NCI-H1417 (cell line): ENCODE measurements at places on chromosomes 2 and 18.

GRCh38 chr18:51716277-51716676, 518.8 kb upstream of the MEX3C start:
- DNase-seq, result no peak

GRCh38 chr18:46148810-46149209, 44.6 kb downstream of the HAUS1 start:
- peak; percentile 28 for DNase-seq

DNA sequence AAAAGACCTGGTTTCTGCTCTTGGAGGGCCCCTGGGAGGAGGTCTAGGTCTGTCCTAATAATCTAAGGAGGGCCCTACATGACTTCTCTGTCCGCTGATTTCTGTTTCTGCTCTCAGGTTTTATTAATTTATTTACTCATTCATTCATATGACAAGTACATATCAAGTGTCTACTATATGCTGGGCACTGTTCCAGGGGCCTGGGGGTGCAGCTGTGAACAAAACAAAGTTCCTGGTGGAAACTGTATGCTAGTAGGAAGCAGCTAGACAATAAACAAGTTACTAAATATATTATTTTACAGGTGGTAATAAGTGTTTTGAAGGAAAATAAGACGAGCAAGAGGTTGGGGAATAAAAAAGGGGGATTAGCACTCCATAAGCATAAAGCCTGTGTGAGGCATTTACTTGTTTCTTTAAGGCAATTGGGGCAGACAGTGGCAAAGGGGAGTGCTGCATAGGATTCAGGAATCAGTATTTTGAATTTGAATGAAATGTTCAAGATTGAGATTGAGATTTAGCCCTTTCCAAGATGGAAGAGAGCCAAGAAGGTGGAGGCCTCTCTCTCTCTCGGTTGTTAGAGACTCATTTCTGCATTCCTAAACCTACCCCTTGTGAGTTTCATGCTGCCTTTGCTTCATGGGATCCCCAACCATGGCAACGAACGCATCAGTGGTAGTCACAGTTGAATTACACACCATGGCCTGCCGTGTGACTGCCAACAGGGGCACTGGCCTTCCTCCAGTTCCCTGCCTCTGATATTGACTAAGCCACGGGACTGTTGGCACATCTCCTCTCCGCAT, 28.3 kb downstream of the DRC1 start:
- DNase-seq, result peak; percentile 86

GRCh38 chr18:63192126-63192884, 127.3 kb downstream of the BCL2 start:
- DNase-seq, result no peak

GRCh38 chr2:19790291-19790690, 111.5 kb downstream of the TTC32 start:
- no peak for DNase-seq

DNA sequence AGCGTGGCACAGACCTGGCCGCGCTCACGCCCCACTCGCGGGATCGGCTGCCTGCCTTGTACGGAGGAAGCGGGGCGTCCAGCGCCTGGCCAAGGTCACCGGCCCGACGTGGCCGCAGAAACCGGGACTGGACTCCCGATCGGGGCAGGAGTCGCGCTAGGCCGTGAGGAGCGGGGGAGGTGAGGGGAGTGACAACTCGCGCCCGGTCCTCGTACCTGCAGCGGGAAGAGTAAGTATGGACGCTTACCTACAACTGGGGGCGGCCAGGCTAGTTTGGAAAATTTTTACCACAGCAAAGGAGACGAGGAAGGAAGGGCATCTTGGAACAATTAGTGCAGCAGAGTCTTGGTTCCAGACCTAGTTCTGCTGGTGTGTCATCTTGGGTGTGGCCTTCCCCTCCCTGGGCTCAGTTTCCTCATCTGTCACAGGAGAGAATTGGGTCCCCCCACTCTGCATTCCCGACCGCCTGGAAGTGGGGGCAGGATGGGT, 693 bp downstream of the UBE2F start:
- peak; percentile 31 for DNase-seq

DNA sequence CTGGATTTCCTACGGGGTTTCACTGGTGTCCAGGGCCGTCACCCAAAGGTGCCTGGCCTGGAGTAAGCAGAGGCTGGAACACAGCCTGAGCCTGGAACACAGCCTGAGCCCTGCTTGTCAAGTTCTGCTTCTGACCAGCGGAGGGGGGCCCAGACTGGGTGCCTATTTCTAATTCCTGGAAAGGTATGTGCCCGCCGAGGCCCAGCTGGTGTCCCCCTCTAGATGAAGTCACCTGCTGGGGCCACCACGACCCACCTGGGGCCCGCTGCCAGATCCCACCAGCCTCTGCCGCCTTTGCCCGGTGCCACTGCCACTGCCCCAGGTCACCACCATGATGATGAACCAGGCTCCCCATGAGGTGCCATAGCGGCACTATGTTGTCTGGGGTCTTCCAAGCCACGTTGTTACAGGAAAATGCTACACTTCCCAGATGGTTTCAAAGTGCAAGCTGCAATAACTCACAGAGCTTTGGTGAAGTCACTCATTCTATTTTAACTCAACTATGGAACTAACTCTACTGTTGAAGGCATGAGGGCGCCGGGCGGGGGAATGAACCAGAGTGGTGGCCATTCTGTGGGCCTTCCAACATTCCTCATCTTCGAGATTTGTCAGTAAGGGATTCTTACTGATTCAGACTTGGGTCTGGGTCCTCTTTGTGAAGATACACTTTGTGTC, 40.9 kb upstream of the LAPTM4A start:
- no peak for DNase-seq

DNA sequence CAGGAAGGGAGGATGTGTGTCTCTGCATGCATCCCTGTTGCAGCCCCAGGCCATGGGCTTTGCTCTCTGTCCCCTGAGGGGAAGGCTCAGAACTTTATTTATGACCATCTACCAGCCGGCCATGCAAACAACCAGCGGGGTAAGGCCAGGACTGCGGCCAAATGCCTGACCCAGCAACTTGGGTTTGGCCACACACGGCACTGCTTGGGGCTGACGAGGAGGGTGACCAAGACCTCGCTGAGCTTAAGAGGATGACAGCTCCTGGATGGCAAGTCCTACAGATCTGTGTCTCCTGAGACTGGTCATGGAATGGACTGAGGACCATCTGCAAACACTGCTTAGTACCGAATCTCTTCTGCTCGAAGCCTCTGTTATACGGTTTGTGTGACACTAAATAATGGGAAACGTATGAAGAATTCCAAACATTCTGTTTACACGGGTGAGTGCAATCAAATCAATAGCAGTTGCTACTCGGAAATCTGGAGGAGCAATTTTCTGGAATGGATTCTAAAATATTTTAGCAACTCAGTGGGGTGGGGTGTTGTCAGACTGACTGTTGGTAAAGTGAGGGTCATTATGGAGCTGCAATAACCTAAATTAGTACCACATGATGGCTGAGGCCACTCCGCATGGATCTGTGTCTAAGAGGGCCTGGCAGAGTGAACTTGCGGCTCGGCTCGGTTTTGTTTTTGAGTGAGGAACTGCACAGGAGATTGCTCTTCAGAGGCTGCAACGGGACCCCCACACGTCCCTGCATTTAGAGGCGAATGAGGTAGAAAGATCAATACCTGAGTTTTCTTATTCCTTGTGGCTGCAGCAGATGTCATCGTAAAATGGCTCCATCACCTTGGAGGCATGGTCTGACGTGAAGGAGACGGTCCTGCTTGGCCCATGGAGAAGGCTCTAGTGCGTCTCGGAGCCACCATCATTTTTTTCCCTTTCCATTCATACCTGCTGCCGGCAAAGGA, 26.6 kb downstream of the TMEM18 start:
- no peak for DNase-seq

GRCh38 chr18:77220726-77221125, 28.9 kb upstream of the GALR1 start:
- DNase-seq, result no peak

DNA sequence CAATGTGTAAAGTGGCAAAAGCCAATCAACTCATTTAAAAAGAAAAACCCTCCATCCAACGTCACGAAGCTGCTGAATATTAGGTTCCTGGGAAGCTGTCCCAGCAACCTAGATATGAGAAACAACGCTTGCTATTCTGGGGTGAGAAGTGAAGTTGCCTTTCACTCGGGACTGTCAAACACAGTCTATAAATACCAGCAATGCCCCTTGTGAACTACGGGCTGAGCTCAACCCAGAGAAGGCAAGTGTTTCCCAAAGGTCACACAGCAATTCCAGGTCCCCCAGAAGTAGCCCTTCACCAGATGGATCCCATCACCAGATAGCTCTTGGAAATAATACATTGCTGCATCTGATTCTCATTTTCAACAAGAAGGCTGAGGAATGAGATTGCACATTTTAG, 67.9 kb downstream of the BCL11A start:
- DNase-seq, result no peak

GRCh38 chr2:68870215-68870614, 982 bp downstream of the BMP10 start:
- DNase-seq, result peak; percentile 56

DNA sequence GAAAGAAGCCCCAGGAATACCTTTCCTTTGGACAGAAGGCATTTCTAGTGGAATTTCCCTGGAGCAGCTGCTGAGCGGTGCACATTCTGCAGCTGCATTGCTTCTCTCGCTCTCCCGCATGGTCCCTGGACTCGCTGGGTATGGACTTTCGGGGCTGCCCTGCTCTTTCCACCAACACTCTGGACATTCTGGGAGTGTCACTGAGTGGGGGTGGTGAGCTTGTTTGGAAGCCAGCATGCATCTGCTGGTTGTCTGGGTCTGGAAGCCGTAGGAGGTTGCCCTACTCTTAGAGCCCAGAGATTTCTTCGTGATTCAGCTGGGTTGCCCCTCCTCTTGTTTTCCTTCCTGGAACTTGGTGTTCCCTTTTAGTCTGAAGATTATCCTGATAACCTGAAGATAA, 52.6 kb downstream of the TWIST2 start:
- DNase-seq, result no peak

GRCh38 chr18:49959176-49959575, 145.8 kb upstream of the ACAA2 start:
- DNase-seq, result no peak

DNA sequence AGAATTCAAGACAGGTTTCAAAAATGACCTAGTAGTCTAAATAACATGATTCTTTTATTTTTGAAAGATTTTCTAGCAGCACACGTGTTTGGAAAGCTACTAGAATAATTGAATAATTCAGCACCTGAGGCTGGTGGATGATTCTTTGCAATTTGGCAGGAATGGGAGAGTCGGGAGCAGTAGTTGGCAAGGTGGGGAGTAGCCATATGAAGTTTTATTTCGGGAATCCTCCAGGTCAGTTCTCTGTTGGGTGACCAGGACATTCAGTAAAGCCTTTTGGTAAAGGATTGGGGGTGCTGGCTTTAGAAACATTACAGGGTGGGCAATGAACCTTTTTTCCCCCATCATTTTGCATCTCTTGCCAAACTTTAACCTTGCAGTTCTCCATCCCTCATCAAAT, 75.0 kb upstream of the LYPD6B start:
- DNase-seq, result no peak

GRCh38 chr18:10229458-10229857, 225.0 kb upstream of the APCDD1 start:
- no peak for DNase-seq

DNA sequence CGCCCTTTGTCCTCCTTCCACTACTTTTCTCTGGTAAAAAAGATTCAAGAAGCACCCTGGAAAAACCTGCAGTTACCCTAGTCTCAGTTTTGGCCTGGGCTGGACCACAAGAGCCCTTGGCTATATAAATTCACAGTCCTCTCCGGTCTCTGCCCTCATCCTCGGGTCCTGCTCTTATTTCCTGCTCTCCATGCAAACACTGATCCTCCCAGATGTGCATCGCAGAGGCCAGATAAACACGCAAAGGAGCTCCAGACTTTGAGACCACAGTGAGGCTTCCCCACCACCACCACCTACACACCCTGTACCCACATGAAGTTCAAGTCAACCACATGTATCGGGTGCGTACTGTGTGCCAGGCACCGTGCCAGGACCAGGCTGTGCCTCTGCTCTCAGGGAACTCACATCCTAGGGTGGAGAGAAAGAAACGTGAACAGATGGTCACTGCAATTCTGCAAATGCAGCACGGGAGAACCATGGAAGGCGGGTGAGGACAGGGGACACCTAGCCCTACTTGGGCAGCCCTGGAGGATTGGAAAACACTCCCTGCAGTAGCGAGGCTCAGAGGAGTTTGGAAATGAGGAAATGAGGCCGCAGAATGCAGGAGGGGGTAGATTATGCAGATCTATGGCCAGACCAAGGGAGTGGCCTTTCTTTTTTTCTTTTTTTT, 7.4 kb downstream of the CTDSP1 start:
- no peak for DNase-seq

- no peak for DNase-seq
Measured at GRCh38 chr2:101617796-101618195, 79.7 kb upstream of the MAP4K4 start.

GRCh38 chr18:26556573-26556972, 8.2 kb upstream of the KCTD1 start:
- no peak for DNase-seq

- DNase-seq, result no peak
Measured at GRCh38 chr2:207807516-207807915, 37.8 kb upstream of the FZD5 start.

DNA sequence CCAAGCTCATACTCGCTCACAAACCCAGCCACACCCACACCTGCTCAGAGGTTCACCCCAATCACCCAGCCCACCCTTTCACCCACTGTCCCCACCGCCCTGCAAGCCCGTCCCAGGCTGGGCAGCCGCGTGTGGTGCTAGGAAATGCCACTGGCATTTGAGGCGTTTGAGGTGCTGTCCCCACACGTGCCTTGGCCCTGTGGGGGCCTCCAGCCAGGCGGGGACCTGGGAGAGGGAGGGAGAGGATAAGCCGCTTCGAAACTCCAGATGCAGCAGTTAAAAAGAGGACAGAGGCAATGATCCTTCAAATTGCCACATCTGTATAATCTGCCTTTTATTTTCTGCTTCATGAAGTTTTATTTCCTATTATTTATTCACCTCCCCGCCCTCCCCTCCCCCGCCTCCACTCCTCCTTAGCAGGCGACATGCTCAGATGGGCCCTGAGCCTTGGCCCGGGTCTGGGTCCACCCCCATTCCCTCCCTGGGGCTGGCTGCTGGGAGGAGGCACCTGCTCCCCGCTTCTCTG, 35.9 kb downstream of the PSD4 start:
- DNase-seq, result no peak

- DNase-seq, result no peak
Measured at GRCh38 chr2:142915502-142915901, 38.0 kb downstream of the KYNU start.

DNA sequence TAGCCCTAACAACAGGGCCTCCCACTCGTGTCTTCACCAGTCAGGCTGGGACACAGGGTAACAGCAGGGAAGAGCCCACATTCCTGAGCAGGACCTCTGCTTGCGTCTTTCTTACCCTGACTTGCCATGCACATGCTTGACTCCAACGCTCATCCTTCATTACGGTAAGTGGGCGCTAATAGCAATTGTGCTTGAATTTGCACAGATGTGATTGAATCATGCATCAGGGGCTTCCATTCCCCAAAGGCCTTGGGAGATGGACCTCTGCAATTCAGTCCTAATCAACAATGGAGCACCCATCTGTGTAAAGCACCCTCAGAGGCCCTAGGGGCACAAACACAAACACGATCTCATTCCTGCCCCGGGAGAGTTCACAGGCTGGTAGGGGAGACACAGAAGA, 13.5 kb downstream of the TEX51 start:
- no peak for DNase-seq
